Central memory CD8-positive, alpha-beta T cell (primary cell): ENCODE measurements at places on chromosomes 12 and 14.

- DNase-seq, result no peak
Measured at GRCh38 chr12:71702590-71702989, 16.7 kb downstream of the TMEM19 start.

- DNase-seq, result no peak
Measured at GRCh38 chr12:71046215-71046614, 111.6 kb downstream of the TSPAN8 start.

DNA sequence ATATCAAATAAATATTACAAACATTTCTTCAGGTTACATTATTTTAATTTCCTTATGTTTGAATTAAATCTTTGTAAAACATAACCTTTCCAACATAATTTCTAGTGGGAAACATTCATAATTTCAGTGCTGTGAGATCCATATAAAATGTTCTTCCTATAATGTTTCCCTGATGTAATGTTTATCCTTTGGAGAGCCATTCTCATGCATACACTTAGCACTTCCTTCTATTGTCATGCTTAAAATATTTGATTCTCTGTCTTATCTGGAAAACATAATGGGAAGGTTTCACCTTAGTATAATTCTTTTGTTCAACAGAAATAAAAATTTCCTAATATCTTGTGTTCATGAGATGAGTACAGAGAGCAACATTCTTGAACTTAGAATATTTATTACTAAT, 472.5 kb downstream of the ADAMTS20 start:
- DNase-seq, result no peak

- DNase-seq, result no peak
Measured at GRCh38 chr14:89205137-89205740, 211.8 kb downstream of the FOXN3 start.

- DNase-seq, result no peak
Measured at GRCh38 chr12:7101047-7101693, 7.8 kb downstream of the C1RL start.

DNA sequence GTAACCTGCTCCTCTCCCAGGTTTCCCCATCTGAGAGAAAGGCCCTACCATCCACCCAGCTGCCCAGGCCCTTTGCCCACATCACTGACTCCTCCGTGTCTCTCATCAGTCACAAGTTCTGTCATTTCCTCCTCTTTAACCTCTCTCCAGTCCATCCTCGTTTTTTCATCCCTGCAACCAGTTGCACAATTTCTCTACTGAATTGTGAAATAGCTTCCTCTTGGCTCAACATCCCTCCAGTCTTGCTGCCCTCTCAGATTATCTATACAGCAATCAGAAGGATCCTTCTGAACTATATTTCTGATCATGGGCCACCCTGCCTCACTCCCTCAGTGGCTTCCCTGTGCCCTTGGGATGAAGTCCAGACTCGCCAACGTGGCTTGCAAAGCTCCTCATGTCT, 6.8 kb downstream of the FAM161B start:
- no peak for DNase-seq

- no peak for DNase-seq
Measured at GRCh38 chr12:44573723-44574122, 302.4 kb downstream of the NELL2 start.

GRCh38 chr14:99424306-99424877, 56.3 kb downstream of the SETD3 start:
- no peak for DNase-seq

- no peak for DNase-seq
Measured at GRCh38 chr12:90959032-90959431, 4.1 kb upstream of the CCER1 start.

GRCh38 chr12:103387385-103387784, 108.4 kb downstream of the C12orf42 start:
- DNase-seq, result no peak

GRCh38 chr12:24173067-24173466, 223.6 kb upstream of the SOX5 start:
- no peak for DNase-seq

DNA sequence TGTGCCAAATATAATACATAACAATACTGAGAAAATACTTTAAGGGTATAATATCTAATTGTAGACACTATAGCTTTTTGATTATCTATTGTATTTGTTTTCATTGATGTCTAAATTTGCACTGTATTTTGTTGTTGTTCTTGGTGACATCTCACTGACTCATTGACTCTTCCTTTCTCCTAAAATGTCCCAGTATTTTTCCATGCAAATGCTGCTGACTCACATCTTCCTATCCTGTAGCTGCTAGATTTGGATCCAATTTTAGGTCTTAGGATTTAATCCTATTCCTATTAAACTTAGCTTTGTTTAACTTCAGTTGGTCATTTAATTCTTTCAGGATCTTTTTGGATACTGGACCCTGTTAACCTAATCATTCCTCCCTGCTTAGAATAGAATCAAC, 148.5 kb downstream of the TMTC2 start:
- no peak for DNase-seq

DNA sequence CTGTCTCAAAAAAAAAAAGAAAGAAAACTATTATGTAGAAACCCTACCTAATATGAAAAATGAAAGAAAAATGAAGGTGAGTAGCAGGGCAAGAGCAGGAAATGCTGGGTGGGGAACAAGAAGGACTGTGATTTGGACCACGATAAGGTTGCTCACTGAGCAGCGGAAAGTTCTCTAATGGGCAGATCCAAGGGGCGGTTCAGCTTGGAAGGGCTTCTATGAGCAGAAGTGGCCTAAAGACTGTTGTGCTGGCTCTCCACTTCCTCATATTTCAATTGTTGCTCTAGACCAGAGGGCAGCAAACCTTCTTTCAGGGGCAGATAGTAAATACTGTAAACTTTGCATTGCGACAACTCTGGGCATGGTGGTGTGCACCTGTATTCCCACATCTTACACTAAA, 16.3 kb upstream of the NFYB start:
- DNase-seq, result no peak

DNA sequence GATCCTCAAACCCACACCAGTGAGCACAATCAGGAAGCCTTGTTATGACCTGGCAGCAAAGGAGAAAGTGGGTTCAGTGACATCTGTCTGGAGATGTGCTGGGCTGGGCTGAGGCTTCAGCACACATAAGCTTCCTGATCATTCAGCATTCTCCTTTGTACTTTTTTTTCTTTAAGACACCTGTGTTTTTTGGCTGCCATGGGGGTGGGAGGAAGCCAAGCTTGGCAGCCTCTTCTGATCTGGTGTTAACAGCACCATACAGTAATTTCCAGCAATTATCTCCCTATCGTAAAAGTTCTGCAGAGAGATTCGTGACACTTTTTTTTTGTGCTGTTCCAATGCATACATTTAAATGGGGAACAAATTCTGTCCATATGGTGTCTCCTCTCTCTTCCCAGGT, 38.9 kb upstream of the RASSF3 start:
- no peak for DNase-seq

- no peak for DNase-seq
Measured at GRCh38 chr14:103890052-103890371, 38.2 kb upstream of the TDRD9 start.

GRCh38 chr14:26621364-26621763, 23.5 kb upstream of the NOVA1 start:
- no peak for DNase-seq

- no peak for DNase-seq
Measured at GRCh38 chr14:89827265-89827664, 127.3 kb downstream of the EFCAB11 start.

DNA sequence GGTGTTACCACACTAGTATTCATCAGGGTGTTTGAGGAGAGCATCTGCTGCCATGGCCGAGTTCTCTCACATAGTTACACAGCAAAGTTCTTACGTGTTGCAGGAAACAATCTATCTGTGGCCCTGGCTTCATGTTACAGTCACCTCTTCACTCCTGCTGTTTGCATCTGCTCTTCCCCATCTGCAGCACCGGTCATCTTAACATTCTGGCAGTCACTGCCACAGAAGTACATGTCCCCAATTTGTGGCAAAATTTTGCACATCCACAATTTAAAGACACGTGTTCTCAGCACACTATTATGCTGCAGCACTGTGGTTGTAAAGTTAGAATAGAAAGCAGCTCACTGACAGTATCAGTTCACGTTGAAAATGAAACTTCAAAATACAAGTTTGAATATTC, 23.2 kb downstream of the MAPK1IP1L start:
- DNase-seq, result no peak

GRCh38 chr14:61125041-61125866, 144.2 kb downstream of the SLC38A6 start:
- DNase-seq, result no peak

DNA sequence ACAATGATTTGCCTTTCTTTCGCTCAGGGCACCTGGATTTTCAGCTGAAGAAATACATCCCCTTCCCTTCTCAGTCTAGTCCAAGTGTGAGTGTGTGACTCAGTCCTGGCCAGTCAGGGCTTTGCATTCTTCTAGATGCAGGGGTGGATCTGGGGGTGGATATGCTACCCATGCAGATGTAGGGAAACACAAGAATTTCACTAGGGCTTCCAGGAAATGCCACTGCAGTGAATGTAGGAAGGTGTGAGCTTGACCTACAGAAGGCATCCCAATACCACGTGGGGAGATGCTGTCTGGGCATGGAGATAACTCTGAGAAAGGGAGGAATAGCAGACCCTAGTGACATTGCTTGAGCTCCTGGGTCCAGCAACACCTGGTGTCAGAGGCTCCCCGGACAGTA, 404.2 kb downstream of the GLT1D1 start:
- DNase-seq, result no peak

DNA sequence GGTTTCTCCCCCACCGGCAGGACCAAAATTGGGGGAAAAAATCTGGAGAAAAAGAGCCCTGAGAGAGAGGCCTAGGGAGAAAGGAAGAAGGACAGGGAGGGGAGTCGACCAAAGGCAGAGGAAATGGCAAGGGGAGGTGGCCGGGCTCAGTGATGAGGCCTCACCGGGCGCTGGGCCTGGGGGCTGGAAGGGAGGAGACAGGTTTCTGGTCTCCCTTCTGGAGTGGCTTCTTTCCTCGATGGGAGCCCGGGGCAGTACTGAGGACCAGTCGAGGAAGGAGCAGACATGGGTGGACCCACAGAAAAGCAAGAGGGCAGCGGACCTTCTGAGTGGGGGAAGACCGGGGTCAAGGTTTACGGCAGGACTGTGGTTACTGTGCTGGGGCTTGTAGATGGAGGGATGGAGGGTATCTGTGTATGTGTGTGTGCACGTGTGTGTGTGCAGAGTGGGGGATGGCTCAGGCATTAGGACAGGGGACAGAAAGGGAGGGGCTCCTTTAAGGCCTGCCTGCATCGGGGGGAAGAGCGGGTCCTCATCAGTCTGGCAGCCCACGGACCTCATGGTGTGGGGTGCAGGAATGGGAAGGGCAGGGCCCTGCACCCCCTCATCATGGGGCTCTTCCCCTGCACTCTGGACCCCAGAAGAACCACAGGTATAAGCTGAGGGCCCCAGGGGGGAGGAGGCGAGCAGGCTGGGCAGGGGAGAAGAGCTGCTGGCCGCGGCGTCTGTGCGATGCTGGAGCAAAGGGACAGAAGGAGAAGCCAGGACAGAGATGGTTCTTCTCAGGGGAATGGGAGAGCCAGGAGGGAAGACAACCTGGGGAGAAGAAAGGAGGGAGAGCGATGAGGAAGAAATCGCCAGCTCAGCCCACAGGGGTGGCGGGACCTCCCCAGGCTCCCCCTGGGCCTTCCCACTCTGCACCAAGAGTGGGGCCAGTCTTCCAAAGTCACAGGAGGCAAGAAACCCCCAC, 15.1 kb upstream of the RPLP0 start:
- DNase-seq, result no peak

- no peak for DNase-seq
Measured at GRCh38 chr12:116818341-116818856, 62.8 kb downstream of the HRK start.
